ENCODE measurements at places on chromosomes 11 and 22.

DNA sequence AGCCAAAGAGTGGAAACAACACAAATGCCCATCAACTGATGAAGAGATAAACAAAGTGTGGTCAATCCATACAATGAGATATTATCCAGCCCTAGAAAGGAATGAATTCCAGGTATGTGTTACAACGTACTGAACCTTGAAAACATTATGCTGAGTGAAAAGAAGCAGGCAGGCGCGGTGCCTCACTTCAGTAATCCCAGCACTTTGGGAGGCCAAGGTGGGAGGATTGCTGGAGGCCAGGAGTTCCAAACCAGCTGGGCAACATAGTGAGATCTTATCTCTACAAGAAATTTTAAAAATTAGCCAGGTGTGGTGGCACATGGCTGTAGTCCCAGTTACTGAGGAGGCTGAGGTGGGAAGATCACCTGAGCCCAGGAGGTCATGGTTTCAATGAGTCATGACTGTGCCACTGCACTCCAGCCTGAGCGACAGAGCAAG is 24.6 kb upstream of the TESMIN start:
- DNase-seq, result no peak

DNA sequence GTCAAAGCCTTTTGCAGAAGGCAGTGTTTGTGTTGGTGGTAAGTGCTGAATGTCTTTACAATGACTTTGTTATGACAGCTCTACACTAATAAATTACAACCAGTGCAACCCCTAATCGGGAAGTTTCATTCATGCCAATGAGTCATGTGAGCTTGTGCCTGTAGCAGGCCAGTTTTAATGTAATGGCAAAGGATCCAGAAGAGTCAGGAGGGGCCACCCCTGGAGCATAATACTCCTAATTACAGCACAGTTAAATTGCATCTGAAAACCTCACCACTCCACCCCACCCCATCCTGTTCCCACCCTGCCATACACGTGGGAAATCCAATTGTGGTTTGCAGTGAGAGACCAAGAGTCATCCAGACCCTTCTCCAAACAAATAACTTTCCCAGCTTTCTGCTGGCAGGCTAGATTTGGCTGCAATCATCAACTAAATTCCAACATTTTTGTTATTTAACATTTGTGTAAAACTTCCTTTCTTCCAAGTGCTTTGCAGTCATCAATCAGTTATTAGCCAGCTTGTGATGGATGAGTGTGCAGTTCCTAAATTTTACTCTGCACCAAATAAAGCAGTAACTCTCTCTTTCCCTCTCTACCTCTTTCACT is 277.3 kb upstream of the FAT3 start:
- no peak for DNase-seq

GRCh38 chr11:74018331-74019005 is 9.6 kb upstream of the UCP3 start:
- no peak for DNase-seq

DNA sequence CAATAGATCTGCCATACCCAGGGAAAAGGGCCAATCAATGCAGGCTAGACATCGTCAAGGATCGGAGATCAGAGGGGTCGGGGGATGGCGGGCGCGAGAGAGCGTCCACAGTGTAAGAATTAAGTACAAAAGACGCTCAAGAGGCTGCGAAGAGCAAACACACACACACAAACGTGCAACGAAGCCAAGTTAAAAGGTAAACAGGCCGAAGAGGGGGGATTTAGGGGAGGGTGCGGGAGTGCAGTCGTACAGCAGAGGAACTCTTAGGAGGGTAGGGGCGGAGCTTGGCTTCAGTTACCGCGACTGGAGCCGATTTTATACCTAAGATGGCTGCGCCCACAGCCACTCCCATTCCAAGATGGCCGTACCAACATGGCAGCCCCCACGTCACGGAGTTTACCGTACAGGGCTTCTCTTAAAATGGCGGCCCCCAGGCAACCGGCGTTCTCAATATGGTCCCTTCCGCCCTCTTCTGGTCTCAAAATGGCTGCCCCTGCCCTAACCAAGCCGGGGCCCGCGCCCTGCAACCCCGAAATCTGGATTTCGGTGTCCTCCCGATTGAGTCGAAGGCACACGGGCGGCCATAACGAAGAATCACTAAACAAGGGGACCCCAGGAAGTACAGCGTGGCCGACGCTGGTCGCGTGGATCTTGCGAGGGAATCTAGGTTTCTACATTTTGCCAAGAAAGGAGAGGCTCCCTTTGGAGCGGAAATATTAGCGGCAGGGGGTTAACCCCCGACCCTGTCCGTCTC is 1.9 kb downstream of the GNG3 start:
- DNase-seq, result peak; percentile 99

DNA sequence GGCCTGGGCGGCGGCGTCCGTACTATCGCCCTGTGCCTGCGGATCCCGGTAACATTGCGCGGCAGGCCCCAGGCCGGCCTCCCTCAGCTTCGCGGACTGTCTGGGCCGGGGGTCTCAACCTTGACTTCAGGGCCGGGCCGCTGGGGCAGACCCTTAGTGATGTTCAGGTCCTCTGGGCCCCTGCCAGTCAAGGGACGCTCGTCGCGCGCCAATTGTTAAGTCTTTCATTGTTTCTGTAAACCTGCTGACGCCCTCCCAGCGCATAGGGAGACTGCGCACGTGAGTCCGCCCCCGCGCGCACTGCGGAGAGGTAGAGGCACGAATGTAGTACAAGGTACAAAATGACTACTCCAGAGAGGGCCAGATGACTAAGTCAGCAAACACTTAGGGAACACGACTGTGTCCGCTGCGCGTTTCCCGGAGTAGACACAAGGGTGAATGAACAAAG is 451 bp upstream of the HDHD5 start:
- DNase-seq, result peak; percentile 49

DNA sequence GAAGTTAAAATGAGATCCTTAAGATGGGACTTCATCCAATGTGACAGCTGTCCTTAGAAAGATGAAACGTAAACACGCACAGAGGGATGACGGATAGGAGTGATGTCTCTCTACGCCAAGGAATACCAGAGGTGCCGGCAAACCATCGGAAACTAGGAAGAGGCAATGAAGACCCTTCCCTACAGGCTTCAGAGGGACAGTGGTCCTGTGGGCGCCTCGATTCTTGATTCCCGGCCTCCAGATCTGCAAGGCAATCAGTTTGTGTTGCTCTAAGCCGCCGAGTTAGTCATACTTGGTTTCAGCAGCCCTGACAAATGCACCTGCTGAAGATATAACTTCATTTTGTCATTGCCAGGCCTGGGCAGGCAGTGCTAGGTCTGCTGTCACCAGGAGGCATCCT is 1455.1 kb downstream of the TBC1D22A start:
- no peak for DNase-seq

- no peak for DNase-seq
Observed at GRCh38 chr11:92707665-92708064, 261.8 kb upstream of the MTNR1B start.

DNA sequence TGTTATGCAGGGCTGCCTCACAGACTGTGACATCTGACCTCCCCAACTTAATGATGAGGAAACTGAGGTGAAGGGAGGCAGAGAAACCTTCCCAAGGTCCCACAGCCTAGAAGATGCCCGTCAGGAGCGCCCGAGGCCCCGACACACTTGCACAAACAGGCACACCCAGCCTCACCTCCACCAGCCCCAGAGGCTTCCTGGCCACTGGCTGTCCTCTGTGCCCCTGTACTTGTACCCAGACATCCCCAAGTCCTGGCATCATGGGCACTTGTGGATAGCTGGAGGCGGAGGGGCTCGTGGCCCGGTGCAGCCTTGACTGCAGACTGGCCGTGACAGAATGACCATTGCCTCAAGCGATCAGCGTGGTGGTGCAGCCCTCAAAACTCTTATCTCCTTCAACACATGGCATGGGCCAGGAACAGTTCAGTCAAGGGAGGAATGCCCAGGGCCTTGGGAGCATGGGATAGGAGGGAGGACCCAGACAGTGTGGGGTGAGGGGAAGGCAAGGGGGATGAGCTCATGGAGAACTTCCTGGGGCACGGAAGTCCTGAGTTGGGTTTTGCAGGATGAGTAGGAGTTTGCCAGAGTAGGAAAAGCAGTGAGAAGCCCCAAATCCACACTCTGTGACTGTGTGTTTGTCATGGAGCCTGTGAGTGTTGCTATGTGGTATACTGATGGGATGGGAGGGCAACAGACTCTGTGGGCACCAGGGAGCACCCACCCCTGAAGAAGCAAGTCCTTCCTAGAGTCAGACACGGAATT is 25.8 kb upstream of the PPARA start:
- no peak for DNase-seq

GRCh38 chr11:116605543-116606459 is 167.0 kb downstream of the BUD13 start:
- peak; percentile 2 for DNase-seq

DNA sequence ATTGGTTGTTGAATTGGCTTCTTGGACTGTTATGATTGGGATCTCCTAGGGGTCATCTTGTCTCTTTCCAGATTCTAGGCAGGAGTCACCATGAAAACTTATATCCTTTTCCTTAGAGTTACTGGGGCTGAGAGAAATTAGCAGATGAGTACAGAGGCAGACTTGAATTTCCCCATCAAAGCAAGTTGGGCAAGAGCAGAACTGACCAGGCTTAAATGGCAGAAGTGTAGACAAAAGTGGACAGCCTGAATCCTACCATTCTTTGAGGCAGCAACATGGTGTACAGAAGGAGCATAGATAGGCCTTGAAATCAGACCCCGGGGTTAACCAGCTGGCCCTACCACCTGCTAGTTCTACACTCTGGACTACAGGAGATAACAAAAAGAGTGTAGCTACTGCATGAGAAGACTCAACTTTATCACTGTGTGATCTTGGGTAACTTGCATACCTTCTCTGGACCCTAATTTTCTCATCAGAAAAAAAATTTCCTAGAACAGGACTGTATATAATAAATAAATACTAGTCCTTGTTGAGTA is 427.4 kb upstream of the CADM1 start:
- DNase-seq, result peak; percentile 47

GRCh38 chr11:45440111-45440510 is 154.0 kb upstream of the SYT13 start:
- DNase-seq, result peak; percentile 26

- no peak for DNase-seq
Observed at GRCh38 chr11:3853899-3854659, 1.4 kb upstream of the STIM1 start.

- DNase-seq, result no peak
Observed at GRCh38 chr11:44561275-44561805, 4.1 kb upstream of the CD82 start.

GRCh38 chr11:103970701-103971249 is 65.7 kb upstream of the DDI1 start:
- DNase-seq, result no peak

GRCh38 chr11:2122222-2122906 is 16.8 kb downstream of the IGF2 start:
- no peak for DNase-seq

- DNase-seq, result no peak
Observed at GRCh38 chr11:124481365-124482323, 36.1 kb upstream of the OR8B8 start.

GRCh38 chr22:32576553-32577253 is 102.1 kb downstream of the FBXO7 start:
- no peak for DNase-seq

GRCh38 chr22:38477585-38477984 is 9.7 kb downstream of the KDELR3 start:
- no peak for DNase-seq

DNA sequence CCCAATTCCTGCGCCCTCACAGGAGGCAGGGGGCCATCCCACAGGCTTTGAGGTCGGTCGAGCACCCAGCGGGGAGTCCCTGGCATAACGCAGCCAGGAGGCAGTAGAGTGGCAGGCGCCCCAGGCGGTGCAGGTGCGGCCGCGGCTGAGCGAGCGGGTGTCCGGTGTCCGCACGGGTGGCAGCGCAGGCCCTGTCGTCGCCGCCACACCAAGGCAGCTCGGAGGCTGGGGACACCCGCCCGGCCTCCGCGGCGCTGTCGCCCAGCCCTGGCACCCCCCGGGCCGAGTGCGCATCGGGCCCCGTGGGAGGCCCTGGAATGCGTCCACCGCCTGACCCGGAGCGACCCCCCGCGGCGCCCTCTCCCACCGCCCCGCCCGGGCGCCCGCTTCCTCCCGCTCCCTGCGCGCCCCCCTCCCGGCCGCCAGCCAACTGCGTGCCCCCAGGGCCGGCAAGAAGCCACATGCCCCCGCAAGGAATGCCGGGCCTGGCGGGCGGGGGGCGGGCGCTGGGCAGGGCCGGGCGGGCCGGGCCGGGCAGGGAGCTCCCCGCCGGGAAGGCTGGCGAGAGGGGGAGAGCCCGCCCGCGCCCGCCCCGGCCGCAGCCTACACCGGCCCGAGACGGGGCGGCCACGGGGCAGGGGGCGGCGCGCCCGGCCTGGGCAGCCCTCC is 33.9 kb downstream of the PRDM11 start:
- peak; percentile 55 for DNase-seq

GRCh38 chr11:112847568-112847967 is 113.7 kb upstream of the NCAM1 start:
- no peak for DNase-seq

DNA sequence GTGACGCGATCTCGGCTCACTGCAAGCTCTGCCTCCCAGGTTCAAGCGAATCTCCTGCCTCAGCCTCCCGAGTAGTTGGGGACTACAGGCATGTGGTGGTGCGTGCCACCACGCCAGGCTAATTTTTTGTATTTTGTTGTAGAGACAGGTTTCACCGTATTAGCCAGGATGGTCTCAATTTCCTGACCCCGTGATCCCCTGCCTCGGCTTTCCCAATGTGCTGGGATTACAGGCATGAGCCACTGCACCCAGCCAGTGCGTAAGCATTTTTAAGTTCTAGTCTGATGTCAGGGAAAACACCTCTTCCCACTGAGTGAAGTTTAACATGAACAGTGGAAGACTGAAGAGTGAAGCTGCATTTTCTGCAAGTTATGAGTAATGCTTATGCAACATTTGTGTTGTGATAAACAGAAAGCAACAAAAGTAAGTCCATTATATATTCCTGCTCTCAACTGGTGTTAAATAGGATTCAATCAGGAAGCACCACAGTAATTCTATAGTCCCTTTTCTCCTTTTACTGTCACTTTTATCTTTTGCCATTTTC is 1219.8 kb upstream of the RAG2 start:
- DNase-seq, result no peak

- DNase-seq, result peak; percentile 60
Observed at GRCh38 chr22:36253523-36254490, 874 bp downstream of the APOL1 start.

- DNase-seq, result no peak
Observed at GRCh38 chr11:117923773-117924172, 5.4 kb downstream of the TMPRSS13 start.

Measured in NCI-H2171 treated with DMSO at 0.1 percent for 48 hours (cell line).